ENCODE measurements at places on chromosomes 1 and 21. TPM values are rescaled to one million over a fixed set of nuclear protein-coding genes. Genes with fewer than 3 reads are reported as not detected.

DNA sequence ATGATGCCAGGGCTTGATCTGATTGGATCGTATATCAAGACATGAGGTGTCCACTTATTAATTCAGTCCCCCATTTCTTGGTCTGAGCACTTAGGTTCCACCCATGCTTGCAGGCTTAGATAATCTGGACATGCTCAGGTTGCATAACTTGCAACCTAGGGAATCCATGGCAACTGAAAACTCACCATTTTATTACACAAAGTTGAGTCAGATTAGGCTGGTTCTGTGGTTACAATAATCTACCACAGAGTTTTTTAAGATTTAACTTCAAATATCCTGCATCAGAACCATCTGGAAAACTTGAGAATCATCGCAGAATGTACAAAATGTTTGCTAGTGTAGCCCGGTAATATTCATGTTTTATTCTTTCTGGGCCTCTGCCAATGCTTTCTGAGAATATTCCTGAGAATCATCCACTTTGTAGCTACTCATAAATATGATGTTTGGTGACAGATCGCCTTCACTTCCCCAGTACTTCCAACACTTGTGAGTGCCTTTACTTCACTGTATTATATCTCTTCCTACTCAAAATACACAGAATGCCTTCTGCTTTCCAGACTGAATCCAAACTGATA lies 707.2 kb upstream of the ADAMTS5 start:
- DNase-seq, result peak; percentile 38

DNA sequence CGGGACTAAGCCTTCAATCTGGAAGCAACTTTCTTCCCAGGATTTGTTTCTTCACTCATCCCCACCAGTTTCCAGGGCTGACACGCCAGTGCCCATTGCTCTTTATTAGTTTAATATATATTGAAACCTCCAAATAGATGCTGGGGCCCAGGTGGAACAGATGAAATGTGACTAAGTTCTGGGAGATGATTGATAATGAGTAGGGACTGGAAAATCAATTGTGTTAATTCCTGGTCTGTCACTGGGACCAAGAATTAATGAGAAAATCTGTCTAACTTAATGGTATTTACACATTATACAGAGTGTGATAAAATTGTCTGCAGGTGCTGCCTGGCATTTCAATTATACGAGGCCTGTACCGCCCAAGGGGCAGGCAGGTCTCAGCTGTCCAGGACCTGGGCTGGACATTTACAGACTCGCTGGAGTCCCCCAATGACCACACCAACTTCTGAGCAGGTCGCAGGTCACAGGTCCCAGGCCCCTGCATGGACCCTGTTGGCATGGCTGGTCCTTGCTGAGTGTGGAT lies 35.8 kb downstream of the UBIAD1 start:
- no peak for DNase-seq

DNA sequence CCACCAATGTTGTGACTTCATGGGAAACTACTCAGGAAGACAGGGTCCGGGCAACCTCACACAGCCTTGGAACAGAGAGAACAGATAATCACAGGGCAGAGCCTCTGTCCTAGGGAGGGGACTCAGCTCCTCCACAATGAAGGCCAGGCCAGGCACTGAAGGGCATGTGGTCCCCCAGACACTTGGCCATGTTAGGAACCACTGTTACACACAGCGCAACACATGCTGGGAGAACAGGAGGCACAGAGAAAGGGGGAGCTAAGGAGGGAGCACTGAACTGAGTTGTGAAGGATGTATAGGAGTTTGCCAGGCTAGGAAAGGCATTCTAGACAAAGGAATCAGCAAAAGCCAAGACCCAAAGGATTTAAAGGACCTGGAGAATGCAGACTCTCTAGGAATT lies 127.6 kb downstream of the DMRTB1 start:
- no peak for DNase-seq

DNA sequence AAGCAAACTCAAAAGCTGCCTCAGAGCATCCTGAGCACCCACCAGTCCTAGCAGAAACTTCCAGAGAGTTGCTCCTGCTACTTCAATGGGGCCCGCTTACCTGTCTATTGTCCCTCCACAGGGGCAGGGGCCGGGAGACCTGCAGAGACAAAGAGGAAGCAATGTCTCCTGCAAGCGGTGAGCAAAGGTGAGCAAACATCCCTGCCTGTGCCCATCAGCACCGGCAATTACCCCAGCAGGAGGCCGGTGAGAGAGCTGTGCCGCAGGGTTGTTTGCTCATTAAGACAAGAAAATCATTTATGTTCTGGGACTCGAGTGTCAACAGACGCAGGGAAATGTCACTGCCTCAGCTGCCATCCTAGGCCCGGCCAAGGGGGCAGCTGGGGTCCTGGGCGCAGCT lies 53.8 kb upstream of the TARDBP start:
- DNase-seq, result no peak

- no peak for DNase-seq
Observed at GRCh38 chr1:224358237-224358636, 1.6 kb downstream of the CNIH4 start.

- no peak for DNase-seq
Observed at GRCh38 chr1:155127105-155127966, at the start of gene EFNA1. EFNA1 (plus strand) TSS chr1:155127876; CDS start chr1:155127978, 102 bp downstream.

- no peak for DNase-seq
Observed at GRCh38 chr1:76035053-76035452, 39.5 kb upstream of the ST6GALNAC3 start.

GRCh38 chr1:210769473-210769872 lies 364.5 kb downstream of the KCNH1 start:
- DNase-seq, result no peak

- no peak for DNase-seq
Observed at GRCh38 chr1:11279152-11279551, 6.2 kb downstream of the UBIAD1 start.

- DNase-seq, result no peak
Observed at GRCh38 chr1:154427173-154428139, 22.3 kb downstream of the IL6R start.

DNA sequence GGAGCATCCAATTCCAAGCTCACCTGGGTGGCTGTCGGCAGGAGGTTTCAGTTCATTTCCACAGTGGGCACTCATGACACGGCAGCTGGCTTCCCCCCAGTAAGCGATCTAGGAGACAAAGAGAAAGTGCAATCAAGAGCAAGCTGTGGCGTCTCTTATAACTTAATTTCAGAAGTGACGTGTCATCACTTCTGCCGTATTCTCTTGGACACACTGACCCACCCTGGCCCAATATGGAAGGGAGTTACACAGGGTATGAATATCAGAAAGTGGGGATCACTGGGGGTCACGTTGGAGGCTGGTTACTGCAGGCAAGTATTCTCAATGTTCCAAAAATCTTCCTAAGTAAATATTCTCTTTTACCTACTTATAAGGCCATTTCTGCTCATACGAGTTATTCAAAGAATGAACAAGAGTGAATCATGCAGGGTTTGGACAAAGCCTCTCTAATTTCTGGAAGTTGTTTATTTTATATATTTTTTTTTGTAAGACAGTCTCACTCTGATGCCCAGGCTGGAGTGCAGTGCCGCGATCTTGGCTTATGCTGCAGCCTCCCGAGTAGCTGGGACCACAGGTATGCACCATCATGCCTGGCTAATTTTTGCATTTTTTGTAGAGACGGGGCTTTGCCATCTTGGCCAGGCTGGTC lies 46.5 kb upstream of the GREM2 start:
- DNase-seq, result no peak

- no peak for DNase-seq
Observed at GRCh38 chr1:160004425-160004824, 27.4 kb downstream of the PIGM start.

DNA sequence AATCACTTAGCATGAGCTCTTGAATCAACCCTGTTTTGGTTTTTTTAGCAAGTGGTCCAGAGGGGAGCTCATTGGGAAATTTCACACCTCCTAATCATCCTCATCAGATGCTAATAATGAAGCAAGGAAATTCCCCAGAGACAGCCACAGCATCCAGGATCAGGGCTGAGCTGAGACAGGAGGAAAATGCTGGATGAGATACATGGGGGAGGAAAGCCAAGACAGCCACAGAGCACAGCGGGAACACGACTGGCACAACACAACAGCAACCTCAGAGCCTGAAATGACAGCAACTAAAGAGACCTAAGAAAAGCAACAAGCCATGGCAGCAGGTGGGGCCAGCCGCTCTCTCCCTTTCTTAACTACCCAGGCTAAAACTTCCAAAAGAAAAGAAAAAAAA lies 70.4 kb downstream of the UBR4 start:
- no peak for DNase-seq

GRCh38 chr1:158681606-158682005 lies 4.9 kb downstream of the SPTA1 start:
- DNase-seq, result no peak

DNA sequence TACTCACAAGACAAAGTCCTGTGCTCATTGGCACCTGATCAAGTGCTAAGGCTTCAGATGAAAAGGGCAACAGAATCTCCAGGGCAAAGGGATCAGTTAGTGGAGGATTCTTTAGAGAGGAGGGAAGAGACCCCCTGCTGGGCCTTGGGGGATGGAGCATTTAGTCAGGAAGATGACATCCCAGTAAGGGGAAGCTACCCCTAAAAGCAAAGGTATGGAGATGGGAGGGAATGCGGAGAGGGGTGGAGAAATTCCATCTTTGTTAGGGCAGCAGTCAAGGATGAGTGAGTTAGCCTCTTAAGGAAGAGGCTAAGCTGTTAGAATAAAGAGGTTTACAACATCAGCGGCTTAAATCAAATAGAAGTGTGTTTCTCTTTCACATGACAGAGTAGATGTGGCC lies 67.4 kb downstream of the ST6GALNAC3 start:
- no peak for DNase-seq

DNA sequence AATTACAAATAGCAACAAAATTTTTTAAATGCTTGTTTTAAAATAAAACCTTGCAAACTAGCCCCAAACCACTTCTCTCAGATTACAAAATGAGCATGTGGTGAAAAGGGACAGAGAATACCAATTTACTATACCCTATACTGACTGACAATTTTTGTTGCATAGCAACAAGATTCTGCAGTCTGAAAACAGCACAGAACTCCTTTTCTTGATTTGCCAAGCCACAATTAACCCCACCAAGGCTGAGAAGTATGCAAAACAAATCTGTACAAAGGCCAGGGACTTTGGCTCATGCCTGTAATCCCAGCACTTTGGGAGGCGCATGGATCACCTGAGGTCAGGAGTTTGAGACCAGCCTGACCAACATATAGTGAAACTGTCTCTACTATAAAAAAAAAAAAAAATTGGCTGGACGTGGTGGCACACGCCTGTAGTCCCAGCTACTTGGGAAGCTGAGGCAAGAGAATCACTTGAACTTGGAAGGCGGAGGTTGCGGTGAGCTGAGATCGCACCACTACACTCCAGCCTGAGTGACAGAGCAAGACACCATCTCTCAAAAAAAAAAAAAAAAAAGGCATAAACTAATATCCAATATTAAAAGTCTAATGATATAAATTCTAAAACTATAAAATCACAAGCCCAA lies 21.8 kb downstream of the ENAH start:
- DNase-seq, result no peak

GRCh38 chr1:967466-968343 lies 1.4 kb downstream of the PLEKHN1 start:
- no peak for DNase-seq

GRCh38 chr1:154422521-154422920 lies 17.4 kb downstream of the IL6R start:
- no peak for DNase-seq

DNA sequence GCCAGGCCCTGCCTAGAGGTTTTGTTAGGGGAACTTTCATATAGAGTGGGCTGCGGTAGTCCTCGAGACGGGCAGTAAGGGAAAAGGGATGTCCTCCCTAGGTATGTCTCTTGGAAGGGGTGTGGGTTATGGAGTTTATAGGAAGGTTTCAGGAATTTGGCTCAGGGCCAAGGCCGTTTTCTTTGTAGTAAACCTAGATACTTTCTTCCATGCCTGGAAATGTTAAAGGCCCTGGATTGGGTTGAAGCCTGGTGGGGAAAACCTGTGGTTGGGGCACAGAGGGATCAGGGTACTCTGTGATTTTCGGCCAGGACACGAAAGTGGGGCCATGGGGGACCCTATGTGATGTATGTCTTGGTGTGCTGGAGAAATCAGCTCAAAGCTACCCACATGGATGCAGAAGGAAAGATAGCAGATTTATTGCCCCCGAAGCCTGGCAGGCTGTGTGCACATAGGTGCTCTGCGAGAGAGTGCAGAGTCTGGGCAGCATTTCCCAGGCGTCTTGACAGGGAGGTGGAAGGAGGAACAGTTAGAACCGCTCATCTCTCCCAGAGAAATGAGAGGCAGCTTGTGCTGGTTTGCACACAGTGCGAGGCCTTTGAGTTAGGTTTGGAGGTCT lies 1.7 kb downstream of the SNAP47 start:
- DNase-seq, result no peak

GRCh38 chr1:164754088-164754600 lies 195.2 kb downstream of the PBX1 start:
- no peak for DNase-seq

Gene DTL
- polyA plus RNA-seq, result 6.8 TPM

Gene CHODL
- polyA plus RNA-seq, result 135 TPM

Gene CAMK1G
- polyA plus RNA-seq, result not detected

Gene TFB2M
- not detected for polyA plus RNA-seq

Gene ROR1
- polyA plus RNA-seq, result 14.6 TPM

Gene TIPRL
- not detected for polyA plus RNA-seq

Gene SYT2
- polyA plus RNA-seq, result 2.7 TPM

Gene LRRC42
- polyA plus RNA-seq, result 21.3 TPM

Gene KIF21B
- 0.86 TPM for polyA plus RNA-seq

Gene FALEC
- 0.71 TPM for polyA plus RNA-seq

Gene BTBD19
- 4.7 TPM for polyA plus RNA-seq

Gene LCE2C
- polyA plus RNA-seq, result not detected

Gene C4BPB
- polyA plus RNA-seq, result 0.50 TPM

Gene OR6Y1
- polyA plus RNA-seq, result not detected

Gene PLA2G2D
- polyA plus RNA-seq, result not detected

Gene TTC34
- 0.45 TPM for polyA plus RNA-seq

Gene GFI1
- polyA plus RNA-seq, result 0.41 TPM

Gene TTLL7
- 33.7 TPM for polyA plus RNA-seq

Measured in muscle of arm (tissue), 14 donors.